ENCODE measurements at places on chromosomes 6 and 20.

- DNase-seq: peak; percentile 65
These were observed 225.4 kb downstream of the PRL start for GRCh38 chr6:22071270-22072041.

GRCh38 chr20:40336533-40336932 lies 352.5 kb downstream of the MAFB start:
- no peak for DNase-seq

DNA sequence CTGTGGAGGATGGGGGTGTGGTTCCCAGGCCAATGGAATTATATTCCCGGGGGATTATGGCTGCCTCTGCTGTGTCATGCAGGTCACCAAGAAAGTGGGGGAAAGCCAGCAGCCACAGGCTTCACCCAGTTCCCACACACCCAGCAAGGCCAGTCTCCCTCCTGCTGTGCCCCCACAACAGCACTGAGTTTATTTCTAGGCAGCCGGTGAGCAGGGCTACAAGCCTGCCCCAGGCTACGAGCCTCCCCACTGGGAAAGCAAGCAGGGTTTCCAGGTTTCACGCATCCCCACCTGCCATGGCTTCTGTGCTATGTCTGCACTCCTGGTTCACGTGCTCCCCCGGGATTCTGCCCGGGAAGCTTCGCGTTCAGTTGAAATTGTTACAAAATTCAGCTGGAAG lies 72.6 kb downstream of the ERMARD start:
- no peak for DNase-seq

DNA sequence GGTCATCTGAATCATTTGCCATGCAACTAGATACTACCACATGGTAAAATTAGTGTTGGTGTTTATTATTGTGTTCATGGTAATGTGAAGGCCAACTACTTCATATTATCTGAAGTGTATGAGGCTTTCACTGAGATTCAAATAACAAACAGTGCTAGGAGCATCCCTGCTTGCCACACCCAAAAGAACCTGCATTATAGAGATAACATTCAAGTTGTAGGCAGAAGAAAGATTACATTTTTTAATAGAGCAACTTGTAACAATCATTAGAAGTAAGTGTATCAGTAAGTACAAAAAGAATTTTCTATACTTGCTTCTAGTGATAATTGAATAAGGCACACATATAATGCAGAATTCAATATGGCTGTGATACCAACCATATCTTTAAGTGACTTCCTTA lies 49.8 kb downstream of the BCKDHB start:
- DNase-seq: no peak

GRCh38 chr6:13251242-13251641 lies 77.1 kb downstream of the TBC1D7 start:
- DNase-seq: no peak

GRCh38 chr6:98812220-98812619 lies 22.2 kb upstream of the POU3F2 start:
- DNase-seq: no peak

DNA sequence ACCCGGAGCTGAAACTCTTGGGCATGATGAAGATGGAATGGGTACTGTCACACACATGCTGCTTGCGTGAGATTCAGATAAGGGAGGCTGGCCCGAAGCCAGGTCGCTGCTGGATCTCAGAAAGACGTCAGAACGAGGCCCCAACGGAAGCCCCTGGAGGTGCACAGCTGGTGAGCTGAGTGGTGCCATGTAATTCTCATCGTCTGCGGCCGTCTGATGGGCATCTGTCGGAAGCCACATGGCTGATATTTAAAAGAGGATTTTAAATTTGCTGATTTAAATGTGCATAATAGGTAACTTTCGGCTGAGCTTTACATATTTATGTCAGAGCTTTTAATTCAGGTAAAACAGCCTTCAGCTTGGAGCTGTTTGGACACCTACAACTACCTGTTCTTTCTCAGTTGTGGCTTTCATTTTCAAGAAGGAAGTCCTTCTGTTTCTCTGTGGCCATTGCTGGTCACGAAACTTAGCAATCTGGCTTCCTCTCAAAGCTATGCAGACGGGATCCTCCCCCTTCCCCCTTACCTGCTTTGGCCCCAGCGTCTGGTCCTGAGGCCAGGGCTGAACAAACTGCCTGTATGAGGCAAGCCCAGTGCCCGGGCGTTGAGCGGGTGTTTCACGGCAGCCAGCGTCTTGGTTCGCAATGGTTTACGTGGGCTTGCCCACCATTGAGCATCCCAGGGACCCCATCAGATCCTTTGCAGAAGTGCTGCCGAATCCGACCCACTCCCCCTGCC lies 9.2 kb downstream of the SLCO4A1 start:
- DNase-seq: no peak

DNA sequence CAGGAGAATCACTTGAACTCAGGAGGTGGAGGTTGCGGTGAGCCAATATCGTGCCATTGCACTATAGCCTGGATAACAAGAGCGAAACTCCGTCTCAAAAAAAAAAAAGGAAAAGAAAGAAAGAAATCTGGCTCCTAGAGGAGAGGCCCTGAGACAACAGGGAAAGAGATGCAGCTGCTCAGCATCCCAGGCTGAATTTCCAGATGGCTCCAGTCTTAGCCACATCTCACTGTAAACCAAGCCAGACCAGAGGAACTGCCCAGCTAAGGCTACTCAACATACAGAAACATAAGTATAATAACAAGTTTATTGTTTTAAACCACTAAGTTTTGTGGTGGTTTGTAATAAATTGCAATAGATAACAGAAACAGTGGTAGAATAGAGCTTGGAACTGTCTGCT lies 38.5 kb upstream of the TASP1 start:
- DNase-seq: no peak

GRCh38 chr20:14717134-14717999 lies 380.0 kb upstream of the FLRT3 start:
- DNase-seq: no peak

- no peak for DNase-seq
These were observed 20.1 kb downstream of the HECA start for GRCh38 chr6:139154881-139155547.

- DNase-seq: no peak
These were observed 20.0 kb downstream of the TP53INP2 start for GRCh38 chr20:34724172-34724571.

DNA sequence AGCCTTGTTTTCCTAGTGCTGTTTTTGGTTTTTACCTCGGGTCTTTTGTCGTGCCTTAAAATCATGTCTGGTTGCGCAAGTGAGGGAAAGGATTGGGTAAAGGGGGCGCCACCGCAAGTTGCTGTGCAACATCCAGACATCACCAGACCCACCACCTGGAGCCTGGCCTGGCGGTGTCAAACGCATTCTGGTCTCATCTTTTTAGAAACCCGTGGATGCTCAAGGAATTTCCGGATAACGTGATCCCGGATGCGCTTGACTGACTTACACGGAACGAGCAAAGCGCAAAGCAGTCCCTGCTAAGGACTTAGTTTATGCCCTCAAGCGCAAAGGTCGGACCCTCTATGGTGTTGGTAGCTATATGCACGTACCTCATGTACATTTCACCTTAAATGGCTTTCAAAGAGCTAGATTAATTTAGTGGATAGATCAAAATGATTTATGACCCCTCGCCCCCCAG lies 105.2 kb downstream of the OR2B2 start:
- peak; percentile 44 for DNase-seq

DNA sequence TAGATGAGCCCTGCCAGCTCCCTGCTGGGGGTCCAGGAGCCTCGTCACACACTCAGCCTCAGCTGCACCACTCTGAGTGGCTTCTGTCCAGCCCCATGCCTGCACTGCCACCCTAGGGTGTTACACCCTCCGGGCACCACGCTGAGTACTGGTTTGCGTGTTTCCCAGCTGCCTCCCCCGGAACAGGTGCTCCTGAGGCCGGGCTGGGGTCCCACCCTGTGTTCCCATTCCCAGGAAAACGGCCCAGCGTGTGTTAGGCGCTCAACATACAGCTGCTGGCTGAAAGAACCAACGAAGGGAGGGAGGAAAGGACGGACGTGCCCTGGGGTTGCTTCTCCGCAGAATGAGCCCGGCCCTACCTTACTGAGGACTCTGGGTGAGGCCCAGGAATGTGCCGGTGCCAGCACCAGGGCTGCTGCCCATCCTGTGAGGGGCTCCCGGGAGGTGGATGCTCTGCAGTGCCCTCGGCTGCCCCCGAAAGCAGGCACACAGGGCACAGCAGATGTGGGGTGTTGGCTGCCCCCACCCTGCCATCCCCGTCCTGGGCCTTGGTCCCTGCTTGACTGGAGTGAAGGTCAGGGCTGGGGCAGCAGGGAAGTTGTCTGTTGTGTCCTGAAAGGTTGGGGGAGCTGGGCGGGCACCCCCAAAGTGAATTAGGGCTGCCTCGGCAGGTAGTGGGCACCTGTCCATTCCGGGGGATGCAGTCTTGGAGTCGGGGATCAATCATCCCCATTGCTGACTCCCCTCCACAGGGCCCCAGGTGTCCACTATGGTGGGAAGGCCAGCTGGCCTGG lies 16.3 kb downstream of the LAMA5 start:
- DNase-seq: no peak

DNA sequence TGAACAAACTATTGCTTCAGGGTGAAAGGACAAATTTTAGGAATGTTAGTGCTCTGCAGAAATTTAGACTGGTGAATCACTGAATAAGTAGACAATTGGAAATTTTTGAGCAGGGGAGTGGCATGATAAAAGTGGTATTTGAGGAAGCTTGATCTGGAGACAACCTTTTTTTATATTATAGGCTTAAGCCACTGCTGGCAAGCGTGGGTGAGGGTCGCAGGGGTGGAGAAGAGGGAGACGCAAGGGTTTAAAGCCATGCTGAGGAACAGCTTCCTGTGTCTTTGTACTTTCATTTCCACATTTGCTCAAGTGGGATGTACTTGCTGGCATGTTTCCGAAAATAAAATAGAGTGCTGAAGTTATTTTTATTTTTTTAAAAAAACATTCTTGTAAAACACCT lies 23.7 kb downstream of the NCOA7 start:
- DNase-seq: no peak

Data from astrocyte of the hippocampus (primary cell).